ENCODE measurements at places on chromosomes 4 and X.

DNA sequence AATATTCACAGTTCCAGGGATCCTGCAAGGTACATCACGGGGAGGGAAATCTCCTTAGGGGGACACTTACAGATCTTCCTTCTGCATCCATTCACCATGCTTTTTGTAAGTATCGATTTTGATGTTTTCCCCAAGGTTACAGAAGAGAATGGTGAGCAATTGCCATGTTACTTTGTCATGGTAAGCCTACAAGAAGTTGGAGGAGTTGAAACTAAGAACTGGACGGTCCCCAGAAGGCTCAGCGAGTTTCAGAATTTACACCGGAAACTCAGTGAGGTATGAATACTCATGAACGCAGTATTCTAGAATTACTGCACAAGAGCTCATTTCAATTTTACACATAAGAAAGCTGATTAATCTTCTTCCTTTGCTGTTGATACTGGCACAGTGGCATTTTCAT lies 53.9 kb downstream of the LRP2BP start:
- no peak for DNase-seq

DNA sequence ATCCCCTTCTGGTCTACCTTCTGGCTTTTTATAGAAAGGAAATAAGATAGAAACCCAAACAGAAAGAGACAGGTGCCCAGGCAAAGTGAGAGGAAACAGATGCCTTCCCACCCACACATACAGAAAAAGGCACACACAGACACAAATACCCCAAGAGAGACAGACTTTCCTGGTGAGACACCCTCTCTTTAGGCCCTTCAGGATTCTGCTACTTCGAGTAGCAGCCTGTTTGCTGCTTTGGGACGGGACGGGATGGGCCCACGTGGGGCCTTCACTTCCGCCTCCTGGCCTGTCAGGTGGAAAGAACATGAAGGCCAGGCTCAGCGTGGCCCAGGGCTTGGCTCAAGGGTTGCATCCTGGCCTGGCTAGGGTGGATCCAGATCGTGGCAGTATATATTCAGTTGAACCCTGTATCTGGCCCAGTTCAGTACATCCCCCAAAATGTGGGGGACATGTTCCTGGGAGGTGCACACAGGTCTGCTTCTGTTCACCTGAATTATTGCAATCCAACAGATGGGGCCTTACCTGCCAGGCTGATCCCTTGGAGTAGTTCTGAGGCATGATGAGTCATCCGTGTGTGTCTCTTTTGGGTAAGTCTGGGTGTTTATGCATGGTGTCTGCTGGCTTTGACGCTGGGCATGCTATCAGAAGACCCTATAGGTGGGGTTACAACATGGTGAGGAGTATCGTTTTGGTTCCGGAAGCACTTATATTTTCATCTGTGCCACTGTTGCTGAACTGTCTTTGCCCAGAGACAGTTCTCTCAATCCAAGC lies 2.4 kb downstream of the ZNF275 start:
- DNase-seq = no peak

DNA sequence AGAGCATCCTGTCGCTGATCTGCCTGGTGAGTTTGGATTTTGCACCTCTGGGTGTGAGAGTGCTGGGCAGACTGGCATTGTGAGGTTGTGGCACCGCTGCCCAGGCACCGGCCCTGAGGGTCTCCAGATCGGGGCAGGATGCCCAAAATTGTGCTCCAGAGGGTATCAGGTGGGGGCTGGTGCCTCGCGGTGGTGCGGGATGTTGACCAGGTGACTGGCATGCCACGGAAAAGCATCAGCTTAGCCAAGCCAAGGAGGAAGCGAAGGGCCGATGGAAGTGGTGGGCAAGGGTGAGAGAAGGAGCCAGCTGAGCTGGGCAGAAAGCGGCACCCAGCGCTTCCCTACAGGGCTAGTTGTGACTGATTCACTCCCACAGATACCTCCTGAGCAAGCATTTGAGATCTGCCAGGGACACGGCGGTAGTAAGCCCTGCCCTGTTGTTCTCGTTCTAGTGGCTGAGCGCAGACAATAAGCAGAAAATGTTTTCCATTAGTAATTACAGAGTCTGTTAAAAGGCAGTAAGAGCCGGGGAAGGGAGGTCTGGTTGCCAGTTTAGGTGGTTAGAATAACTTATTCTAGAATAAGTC lies 809 bp downstream of the ZFP92 start:
- no peak for DNase-seq

- no peak for DNase-seq
Observed at GRCh38 chrX:10619425-10620046, 849 bp downstream of the MID1 start.

DNA sequence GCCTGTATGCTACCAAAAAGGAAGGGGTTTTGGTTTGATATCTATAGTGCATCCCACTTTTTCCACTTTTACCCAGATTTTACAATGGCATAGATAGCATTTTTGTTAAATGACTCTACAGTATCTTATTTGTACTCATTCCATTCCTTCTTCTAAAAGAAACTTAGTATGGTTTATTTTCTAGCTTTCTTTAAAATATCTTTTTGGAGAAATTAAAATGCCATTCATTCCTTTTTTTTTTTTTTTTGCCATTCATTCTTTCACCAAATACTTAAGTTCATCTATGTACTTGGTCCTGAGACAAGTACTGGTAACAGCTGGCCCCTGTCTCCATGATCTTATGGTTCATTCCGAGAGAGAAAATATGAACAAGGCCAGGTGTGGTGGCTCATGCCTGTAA lies 49.1 kb downstream of the MID1 start:
- DNase-seq = no peak

DNA sequence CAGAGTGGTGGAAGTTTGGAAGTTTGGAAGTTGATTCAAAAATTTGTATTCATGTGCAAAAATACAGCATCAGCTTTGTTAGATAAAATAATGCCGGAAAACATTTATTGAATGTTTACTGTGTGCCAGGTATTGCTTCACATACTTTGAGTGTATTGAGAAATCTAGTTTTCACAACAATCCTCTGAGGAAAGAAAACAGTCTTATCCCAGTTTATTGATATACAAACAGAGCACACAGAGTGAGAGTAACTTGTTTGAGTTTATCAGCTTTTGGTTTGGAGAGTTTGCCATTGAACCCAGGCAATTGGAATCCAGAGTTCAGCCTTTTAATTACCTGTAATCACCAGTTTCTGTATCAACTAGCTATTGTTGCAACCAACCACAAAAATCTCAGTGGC lies 127.2 kb upstream of the RPS6KA3 start:
- no peak for DNase-seq

DNA sequence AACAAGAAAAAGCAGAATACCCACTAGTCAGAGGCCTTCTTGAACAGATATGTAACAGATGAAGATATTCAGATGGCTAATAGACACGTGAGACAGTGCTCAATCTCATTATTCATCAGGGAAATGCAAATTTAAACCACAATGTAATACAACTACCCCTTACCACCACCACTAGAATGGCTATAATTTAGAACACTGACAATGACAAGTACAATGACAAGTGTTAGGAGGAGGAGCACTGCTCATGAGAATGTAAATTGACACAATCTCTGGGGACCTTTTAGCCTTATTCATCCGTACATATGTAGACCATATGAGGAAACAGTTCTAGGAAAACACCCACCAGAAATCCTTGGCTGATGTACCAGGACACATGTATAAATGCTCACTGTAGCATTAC lies 13.1 kb downstream of the ZNF81 start:
- DNase-seq = no peak

DNA sequence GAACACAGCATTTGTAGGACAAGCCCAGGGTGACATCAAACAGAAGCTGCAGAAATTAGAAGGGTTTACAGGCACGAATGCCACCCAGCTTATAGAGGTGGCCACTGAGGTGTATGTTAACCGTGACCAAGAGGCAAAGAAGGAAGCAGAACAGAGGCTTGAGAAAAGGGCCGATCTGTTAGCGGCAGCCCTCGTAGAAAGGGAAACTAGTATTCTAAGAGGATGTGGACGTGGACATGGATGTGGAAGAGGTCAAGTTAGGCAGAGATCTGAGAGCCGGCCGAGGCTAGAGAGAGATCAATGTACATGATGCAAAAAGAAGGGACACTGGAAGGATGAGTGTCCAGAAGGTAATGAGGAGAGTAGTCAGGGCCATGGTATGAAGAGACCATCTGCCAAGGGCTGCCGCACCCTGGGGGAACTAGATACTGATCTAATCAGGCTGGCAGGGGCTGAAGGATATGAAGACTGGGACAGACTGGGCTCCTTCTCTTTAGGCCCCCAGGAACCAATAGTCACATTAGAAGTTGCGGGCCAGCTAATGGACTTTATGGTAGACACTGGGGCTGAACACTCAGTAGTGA lies 27.5 kb downstream of the LIAS start:
- no peak for DNase-seq

DNA sequence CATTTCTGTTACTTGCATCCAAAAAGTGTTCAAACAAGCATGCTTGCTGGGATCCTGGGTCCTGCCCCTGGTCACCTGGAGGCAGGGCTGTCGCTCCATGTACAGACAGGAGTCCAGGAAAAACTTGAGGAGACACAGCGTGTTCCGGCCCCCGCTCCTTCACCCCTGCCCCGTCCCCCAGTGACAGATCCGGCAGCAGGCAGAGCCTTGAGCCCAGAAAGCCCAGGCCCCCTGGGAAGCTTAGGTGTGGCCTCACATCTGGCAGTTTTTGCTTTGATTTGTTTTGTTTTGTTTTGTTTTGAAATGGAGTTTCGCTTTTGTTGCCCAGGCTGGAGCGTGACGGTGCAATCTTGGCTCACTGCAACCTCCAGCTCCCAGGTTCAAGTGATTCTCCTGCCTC lies 67.0 kb downstream of the TRMT44 start:
- no peak for DNase-seq

GRCh38 chrX:9728261-9728660 lies 37.4 kb downstream of the GPR143 start:
- DNase-seq = no peak

DNA sequence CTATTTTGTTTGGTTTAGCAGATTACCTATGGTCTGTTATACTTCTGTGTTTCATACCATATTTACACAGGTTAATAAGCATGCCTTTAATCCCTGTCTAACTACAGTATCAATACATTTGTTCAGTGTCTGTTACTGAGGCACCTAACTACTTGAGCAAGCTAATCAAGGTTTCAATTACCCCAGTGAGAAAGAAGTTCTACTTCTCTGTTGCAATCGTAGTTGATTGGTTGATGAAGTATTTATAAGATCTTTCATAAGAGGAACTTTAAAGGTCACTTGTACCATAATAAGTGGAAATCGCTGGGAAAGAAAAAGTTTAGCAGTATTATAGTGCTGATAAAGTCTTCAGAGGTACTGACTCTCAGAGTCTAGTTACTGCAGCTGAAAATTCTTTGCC lies 490.6 kb downstream of the RPA4 start:
- DNase-seq = no peak

GRCh38 chrX:134148172-134148692 lies 88.8 kb upstream of the CCDC160 start:
- DNase-seq = no peak

GRCh38 chr4:148955564-148956297 lies 513.5 kb upstream of the NR3C2 start:
- DNase-seq = no peak

DNA sequence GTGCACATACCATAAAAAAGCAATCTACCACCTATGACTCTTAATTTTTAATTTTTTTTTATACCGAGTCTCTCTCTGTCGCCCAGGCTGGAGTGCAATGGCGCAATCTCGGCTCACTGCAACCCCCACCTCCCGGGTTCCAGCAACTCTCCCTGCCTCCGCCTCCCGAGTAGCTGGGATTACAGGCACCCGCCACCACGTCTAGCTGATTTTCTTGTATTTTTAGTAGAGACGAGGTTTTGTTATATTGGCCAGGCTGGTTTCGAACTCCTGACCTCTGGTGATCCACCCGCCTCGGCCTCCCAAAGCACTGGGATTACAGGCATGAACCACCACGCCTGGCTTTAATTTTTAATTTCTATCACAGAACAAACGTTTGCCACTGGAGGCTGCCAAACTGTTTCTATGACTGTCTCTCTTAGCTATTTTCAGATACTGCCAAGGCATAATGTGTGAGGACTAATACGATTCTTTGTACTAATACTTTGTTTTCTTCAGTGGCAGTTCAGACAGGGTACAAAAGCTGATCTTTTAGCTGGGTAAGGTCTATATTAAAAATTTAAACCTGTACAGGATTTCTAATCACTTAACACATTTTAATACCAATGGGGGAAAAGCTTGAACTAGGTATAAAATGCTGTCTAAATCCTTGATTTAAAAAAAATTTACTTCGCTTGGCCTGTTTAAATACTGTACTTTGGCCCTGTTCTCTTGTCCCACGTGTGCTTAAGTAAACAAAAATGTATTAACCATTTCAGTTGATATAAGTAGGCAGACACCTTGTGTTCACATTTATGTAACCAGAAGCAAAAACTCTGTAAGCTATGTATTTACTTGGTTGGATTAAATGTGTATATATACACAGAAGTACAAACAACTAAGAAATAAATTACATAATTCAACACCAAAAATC lies 2.3 kb downstream of the PGRMC2 start:
- DNase-seq = no peak

- DNase-seq = no peak
Observed at GRCh38 chr4:41880840-41881831, 54.1 kb upstream of the TMEM33 start.

GRCh38 chr4:83138946-83139345 lies 24.4 kb upstream of the PLAC8 start:
- DNase-seq = peak; percentile 25

DNA sequence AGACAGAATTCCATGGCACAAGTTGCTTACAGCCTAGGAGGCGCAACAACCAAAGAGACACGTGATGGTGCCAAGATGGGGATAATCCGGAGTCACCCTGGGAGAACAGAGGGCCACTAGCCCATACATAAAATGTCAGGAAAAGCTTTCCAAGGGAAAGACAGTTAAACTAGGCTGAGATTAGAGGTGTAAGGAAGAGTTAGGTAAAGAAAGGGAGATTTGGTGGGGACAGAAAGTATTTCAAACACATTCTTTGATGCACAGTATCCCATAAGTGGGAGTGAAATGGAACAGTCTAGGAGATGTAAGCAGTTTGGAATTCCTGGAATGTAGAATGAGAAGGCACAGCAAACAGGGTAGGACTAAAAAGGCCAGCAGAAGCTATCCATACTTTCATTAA lies 860.9 kb upstream of the LCORL start:
- DNase-seq = no peak

DNA sequence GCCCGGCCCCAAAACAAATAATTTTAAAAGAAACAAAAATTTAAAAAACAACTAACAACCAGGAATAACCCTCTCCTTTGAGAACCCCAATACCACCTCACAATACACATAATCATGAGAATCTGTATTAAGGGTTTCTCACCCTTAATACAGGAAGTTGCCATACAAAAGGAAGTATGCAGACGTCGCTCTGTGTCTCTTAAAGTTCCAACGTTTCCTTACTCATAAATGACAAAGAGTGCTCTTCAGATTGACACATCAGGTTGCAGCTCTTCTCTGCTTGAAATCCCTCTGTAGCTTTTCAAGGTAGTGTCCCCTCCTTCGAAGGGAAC lies 73.9 kb upstream of the IRF2 start:
- no peak for DNase-seq

DNA sequence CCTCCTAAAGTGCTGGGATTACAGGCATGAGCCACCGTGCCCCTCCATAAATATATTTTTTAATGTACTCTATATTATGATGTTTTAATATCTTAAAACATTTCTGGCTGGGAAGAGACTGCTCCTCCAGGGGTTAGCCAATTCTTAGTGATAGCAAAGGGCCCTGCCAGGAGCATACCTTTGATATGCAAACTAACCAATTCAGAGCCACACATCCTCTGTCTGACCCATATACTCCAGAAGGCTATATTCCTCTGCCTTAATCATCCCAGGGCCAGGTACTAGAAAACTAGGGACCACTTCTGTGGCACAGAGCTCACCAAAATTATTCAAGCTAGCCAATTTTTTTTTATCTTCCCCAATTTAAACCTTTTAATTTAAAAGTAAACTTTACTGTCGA lies 43.6 kb upstream of the BEX4 start:
- no peak for DNase-seq

- no peak for DNase-seq
Observed at GRCh38 chrX:129959493-129959832, 23.0 kb upstream of the BCORL1 start.
